HFFc6 (cell line): ENCODE measurements at places on chromosomes 6 and 20.
A peak's percentile ranks its signal among the peaks of the same experiment; 100 is the strongest.

- no peaks in the 10 kb centered on the region for H3K36me3 ChIP-seq
- no peak overlapping the region for H3K4me3 ChIP-seq
- H3K27me3 ChIP-seq, result peaks cover 47% of the 10 kb centered on the region
- no peak overlapping the region for H3K27ac ChIP-seq
- no peaks in the 10 kb centered on the region for H3K4me1 ChIP-seq
- DNase-seq, result no peak
These were observed 22.5 kb downstream of the HLA-G start for GRCh38 chr6:29850011-29850553.

- H3K4me3 ChIP-seq, result peak overlapping the region; percentile 73
- H3K36me3 ChIP-seq, result no peaks in the 10 kb centered on the region
- no peak for DNase-seq
- H3K27ac ChIP-seq, result no peak overlapping the region
- H3K27me3 ChIP-seq, result peaks cover 18% of the 10 kb centered on the region
These were observed 34.6 kb upstream of the HLA-G start for GRCh38 chr6:29793036-29793356.

DNA sequence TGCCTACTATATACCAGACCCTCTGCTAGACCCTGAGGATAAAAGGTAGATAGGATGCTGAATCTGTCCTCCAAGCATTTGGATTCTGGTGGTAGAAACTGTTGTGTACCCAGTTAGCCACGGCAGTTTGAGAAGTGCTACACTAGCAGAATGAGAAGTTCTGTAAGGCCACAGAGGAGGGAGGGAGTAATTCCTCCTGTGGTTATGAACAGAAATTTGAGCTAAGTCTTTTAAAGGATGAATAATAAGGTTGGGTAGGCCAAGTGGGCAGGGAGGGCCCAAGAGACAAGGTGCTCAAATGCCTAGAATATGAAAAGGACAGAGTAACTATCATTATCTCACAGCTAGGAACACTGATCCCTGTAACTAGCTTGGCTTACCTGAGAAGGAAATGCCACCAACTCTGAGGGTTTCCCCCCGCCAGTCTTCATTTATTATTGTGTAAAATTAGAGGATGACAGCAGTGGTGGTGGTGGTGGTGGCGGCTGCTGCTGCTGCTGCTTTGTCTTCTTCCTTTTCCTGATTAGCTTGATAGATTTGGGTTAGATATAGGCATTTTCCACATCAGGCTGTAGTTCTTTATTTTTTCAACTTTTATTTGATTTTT is 243.3 kb downstream of the PRL start:
- no peaks in the 10 kb centered on the region for H3K36me3 ChIP-seq
- no peaks in the 10 kb centered on the region; the same call in 1 of the 2 replicates for H3K4me1 ChIP-seq
- H3K27ac ChIP-seq, result no peak overlapping the region
- DNase-seq, result no peak
- H3K27me3 ChIP-seq, result no peaks in the 10 kb centered on the region; the same call in 1 of the 2 replicates

- H3K27me3 ChIP-seq, result peaks cover 1% of the 10 kb centered on the region; the same call in 1 of the 2 replicates
- H3K4me1 ChIP-seq, result peaks cover 72% of the 10 kb centered on the region
- H3K36me3 ChIP-seq, result peaks cover 13% of the 10 kb centered on the region
- DNase-seq, result no peak
- H3K27ac ChIP-seq, result no peak overlapping the region
These were observed 55.8 kb downstream of the FOXO3 start for GRCh38 chr6:108616544-108616943.

- no peak overlapping the region for H3K27ac ChIP-seq
- H3K4me3 ChIP-seq, result no peak overlapping the region; the same call in 1 of the 2 replicates
- H3K36me3 ChIP-seq, result no peaks in the 10 kb centered on the region
These were observed 11.1 kb downstream of the LAMA5 start for GRCh38 chr20:62355878-62356588.

DNA sequence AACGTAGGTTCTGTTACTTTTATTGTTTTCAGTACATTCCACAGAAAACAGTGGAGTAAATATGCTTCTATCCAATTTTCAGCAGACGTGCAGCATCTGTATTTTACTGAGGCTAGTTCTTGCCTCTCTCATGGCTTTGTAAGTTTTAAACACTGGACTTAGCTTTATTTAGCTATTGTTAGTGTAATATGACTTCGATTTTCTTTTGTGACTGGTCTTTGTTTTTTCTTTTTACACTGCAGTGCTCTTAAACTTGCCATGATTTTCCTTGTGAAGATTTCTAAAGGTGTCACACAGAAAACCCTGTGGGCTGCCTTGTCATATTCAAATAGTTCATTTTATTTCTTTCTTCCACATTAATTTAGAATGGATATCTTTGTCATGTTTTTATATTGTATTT is 1234.9 kb upstream of the CITED2 start:
- no peaks in the 10 kb centered on the region for H3K27me3 ChIP-seq
- peaks cover 29% of the 10 kb centered on the region for H3K4me1 ChIP-seq

DNA sequence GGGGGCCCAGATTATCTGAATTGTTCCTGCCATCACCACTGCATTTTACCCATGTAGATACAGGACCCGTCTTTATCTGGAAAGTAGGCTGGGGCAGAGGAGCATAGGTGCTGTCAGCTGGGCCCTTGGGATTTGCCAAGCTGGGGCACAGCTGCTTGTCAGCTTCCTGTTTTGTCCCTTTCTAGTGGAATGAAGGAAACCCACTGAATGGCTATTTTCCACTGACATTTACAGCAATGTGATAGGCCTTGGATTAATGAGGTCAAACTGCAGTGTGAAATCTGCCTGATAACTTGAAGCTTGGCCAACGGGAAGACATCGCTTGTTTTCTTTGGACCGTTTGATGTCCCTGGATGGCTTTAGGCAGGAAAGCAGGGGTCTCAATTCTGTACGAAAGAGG is 6.7 kb downstream of the PPP1R16B start:
- no peaks in the 10 kb centered on the region for H3K4me1 ChIP-seq
- DNase-seq, result no peak
- no peaks in the 10 kb centered on the region for H3K36me3 ChIP-seq
- H3K27me3 ChIP-seq, result peaks cover 42% of the 10 kb centered on the region
- H3K4me3 ChIP-seq, result no peak overlapping the region

GRCh38 chr6:147922799-147923198 is 414.3 kb downstream of the SAMD5 start:
- no peak for DNase-seq
- no peaks in the 10 kb centered on the region for H3K4me1 ChIP-seq
- no peak overlapping the region for H3K27ac ChIP-seq
- no peaks in the 10 kb centered on the region for H3K27me3 ChIP-seq
- H3K36me3 ChIP-seq, result no peaks in the 10 kb centered on the region; the same call in 1 of the 2 replicates
- no peak overlapping the region for H3K4me3 ChIP-seq

DNA sequence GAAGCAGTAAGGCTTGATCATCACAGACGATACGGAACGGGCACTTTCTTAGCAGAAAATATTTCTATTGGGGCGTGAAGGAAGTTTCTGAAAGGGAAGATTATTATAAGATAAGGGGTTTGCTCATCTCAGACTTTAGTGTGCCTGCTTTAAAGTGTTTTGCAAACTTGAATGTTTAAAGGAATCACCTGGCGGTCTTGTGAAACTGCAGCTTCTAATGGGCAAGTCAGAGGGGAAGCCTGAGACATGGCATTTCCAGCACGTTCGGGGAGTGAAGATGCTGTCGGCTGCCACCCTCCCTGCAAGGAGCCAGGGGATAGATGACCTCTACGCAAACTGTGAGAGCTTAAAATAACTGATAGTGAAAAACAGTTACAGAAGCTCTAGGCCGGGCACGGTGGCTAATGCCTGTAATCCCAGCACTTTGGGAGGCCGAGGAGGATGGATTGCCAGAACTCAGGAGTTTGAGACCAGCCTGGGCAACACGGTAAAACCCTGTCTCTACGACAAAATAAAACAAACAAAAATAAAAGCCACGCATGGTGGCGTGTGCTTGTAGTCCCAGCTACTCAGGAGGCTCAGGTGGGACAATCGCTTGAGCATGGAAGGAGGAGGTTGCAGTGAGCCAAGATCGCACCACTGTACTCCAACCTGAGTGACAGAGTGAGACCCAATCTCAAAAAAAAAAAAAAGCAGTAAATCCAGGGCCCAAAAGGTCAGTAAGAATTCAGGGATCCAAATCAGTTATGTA is 2.3 kb upstream of the KIF16B start:
- H3K27me3 ChIP-seq, result no peaks in the 10 kb centered on the region
- no peak for DNase-seq
- no peak overlapping the region for H3K27ac ChIP-seq
- H3K36me3 ChIP-seq, result no peaks in the 10 kb centered on the region
- peak overlapping the region; percentile 71 for H3K4me3 ChIP-seq
- H3K4me1 ChIP-seq, result peaks cover 5% of the 10 kb centered on the region; the same call in 1 of the 2 replicates

DNA sequence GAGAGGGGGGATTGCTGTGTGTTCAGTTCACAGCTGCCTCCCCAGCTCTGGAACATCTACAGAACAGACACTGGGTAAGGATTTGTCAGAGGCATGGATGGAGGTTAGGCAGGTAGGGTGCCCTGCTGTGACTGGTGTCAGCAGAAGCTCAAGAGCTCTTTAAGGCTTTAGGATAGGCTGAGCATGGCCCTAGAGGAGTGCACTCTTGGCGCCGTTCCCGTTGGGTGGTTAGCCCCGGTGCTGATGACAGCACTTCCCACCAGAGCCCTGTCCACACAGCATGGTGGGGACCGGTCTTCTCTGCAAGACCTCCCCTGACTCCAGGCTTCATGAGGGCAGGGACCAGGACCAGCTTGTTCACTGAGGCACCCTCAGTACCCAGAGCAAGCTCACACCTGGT is 262.0 kb downstream of the BMP7 start:
- no peak overlapping the region for H3K4me3 ChIP-seq
- DNase-seq, result no peak
- no peak overlapping the region for H3K27ac ChIP-seq
- peaks cover 13% of the 10 kb centered on the region; the same call in 1 of the 2 replicates for H3K4me1 ChIP-seq

GRCh38 chr6:2850538-2851113 is 9.0 kb upstream of the SERPINB1 start:
- H3K4me1 ChIP-seq, result peaks cover 55% of the 10 kb centered on the region
- H3K27ac ChIP-seq, result peak overlapping the region; percentile 59
- no peak overlapping the region for H3K4me3 ChIP-seq

GRCh38 chr6:34602318-34603111 is 46.4 kb upstream of the SPDEF start:
- no peaks in the 10 kb centered on the region; the same call in 1 of the 2 replicates for H3K36me3 ChIP-seq
- no peak overlapping the region for H3K4me3 ChIP-seq
- peaks cover 2% of the 10 kb centered on the region; the same call in 1 of the 2 replicates for H3K27me3 ChIP-seq

DNA sequence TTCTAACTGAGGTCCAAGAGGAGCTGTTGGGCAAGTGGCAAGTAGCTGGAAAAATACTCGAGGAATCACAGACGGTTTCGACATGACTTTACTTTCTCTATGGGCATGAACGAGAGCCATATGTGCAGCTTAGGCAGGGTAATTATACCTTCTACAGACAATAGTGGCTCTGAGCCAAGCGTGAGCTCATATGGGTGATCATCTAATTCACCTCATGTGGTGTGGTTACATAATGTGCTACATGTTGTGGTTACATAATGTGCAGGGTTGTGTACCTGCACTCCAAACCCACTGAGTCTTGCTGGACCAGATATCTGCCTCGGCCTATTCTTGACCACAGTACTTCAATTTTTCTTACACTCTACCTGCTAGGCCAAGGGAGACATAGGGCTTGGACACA is 771.7 kb upstream of the EYS start:
- no peak for DNase-seq
- H3K4me1 ChIP-seq, result no peaks in the 10 kb centered on the region
- no peaks in the 10 kb centered on the region for H3K27me3 ChIP-seq

DNA sequence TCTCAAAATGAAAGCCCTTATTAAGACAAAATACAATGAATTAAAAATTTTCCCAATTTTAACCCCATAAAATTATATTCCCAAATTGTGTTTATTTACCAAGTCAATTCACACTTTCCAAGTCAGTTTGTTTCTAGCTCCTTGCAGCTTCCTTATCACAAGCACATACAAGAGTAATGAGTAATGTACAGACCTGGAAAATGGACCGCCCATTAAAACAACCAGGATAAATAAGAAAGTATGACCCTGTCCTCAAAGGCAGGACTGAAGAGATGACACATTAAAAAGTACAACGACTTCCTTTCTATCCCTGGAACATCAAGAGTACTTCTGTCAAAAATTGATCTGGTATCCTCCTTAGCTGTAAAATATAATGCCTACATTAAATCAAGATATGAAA is 47.1 kb upstream of the TMX4 start:
- no peaks in the 10 kb centered on the region; the same call in 1 of the 2 replicates for H3K4me1 ChIP-seq
- peaks cover 5% of the 10 kb centered on the region for H3K27me3 ChIP-seq
- no peak for DNase-seq
- no peaks in the 10 kb centered on the region for H3K36me3 ChIP-seq
- no peak overlapping the region for H3K27ac ChIP-seq
- no peak overlapping the region for H3K4me3 ChIP-seq

DNA sequence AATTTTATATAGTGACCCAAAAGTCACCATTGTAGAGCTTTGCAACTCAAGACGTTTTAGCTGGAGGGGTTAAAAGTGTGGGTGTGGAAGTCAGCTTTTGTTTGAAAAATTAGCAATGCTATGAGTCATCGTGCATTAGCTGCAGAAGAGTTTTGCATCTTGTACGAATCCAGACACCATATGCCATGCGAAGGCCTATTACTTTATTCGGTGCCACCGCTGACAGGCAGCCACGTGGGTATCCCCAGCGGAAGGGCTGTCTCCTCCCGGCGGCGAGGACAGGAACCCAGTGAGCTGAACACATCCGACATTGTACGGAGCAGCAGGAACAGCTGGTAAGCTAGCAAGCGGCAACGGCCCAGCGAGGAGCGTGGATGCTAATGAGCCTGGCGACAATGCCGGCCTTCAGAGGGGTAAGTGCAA is 84.4 kb downstream of the INSM1 start:
- peak; percentile 27 for DNase-seq
- peaks cover 27% of the 10 kb centered on the region for H3K4me1 ChIP-seq
- H3K4me3 ChIP-seq, result peak overlapping the region; percentile 77
- H3K36me3 ChIP-seq, result no peaks in the 10 kb centered on the region
- H3K27ac ChIP-seq, result peak overlapping the region; percentile 56
- H3K27me3 ChIP-seq, result peaks cover 7% of the 10 kb centered on the region

DNA sequence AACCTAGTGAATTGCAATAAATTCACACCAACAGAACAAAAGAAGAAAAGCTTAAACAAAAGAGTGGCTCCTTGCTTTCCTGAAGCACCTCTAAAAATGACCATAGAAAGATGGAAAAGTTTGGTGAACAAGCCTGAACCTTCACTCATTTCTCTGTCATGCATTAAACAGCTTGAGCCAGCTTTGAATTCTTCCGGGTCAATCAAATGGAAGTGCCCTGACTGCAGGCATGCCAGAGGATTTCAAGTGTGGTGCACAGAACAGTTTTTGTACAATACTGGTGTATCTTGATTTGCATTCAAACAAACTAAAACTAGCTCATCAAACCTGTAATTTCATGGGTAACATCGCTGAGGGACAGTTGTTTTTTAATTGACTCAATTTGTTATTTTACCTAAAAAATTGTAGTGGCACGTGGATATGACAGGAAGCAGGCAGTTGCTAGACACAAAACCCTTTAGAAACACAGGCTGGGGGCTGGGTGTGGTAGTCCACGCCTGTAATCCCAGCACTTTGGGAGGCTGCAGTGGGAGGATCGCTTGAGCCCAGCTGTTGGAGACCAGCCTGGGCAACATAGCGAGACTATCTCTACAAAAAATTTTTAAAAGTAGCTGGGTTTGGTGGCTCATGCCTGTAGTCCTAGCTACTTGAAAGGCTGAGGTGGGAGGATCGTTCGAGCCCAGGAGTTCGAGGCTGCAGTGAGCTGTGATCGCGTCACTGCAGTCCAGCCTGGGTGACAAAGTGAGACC is 9.1 kb downstream of the CASS4 start:
- H3K27ac ChIP-seq, result peak overlapping the region; percentile 93
- H3K4me1 ChIP-seq, result peaks cover 74% of the 10 kb centered on the region
- H3K27me3 ChIP-seq, result no peaks in the 10 kb centered on the region
- no peak for DNase-seq
- H3K4me3 ChIP-seq, result no peak overlapping the region
